ENCODE measurements at places on chromosomes 5 and 9.

DNA sequence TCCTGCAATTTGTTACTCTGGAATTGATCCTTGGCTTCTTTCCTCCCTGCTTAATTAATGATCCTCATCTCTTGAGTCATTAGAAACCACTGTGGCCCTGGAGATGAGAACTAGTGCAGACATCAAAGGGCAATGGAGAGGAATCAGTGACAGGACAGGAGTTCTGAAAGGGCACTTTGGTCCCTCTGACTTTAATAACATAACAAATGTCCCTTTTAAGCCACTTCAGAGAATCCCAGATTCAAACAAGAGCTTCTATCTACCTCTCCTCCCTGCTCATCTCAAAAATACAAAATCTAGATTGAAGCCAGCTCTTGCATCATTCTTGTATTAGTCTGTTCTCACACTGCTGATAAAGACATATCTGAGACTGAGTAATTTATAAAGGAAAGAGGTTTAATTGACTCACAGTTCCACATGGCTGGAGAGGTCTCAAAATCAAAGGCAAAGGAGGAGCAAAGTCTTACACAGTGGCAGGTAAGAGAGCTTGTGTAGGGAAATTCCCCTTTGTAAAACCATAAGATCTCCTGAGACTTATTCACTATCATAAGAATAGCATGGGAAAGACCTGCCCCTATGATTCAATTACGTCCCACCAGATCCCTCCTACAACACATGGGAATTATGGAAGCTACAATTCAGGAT is 139.1 kb downstream of the PLPPR1 start:
- no peak for DNase-seq

- DNase-seq: no peak
Observed at GRCh38 chr9:87602933-87603643, 105.4 kb downstream of the DAPK1 start.

DNA sequence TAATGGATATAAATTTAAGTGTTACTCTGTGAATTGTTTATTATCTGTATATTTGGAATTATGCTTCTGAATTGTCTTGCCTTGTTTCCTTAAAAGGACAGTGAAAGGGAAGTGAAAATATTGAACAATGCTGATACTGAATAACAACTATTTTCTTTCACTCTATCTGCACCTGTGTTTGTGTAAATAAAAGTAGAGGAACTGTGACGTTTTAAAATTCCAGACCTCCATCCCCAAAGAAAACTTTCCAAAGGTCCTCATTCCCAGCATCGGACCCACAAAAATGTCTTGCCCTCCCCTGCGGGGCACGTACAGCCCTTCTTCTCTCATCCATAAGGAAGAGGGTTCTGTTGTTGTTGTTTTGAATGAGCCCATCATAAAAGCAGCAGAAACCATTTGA is 100.0 kb downstream of the NLN start:
- no peak for DNase-seq

GRCh38 chr5:75588666-75589065 is 22.6 kb upstream of the ANKDD1B start:
- DNase-seq: no peak

GRCh38 chr5:6902597-6902996 is 189.4 kb downstream of the TENT4A start:
- DNase-seq: no peak

- no peak for DNase-seq
Observed at GRCh38 chr5:110323832-110324231, 402.6 kb downstream of the TMEM232 start.

GRCh38 chr9:123234853-123235252 is 33.5 kb downstream of the STRBP start:
- no peak for DNase-seq

GRCh38 chr5:61732796-61733195 is 400.7 kb downstream of the ZSWIM6 start:
- no peak for DNase-seq

DNA sequence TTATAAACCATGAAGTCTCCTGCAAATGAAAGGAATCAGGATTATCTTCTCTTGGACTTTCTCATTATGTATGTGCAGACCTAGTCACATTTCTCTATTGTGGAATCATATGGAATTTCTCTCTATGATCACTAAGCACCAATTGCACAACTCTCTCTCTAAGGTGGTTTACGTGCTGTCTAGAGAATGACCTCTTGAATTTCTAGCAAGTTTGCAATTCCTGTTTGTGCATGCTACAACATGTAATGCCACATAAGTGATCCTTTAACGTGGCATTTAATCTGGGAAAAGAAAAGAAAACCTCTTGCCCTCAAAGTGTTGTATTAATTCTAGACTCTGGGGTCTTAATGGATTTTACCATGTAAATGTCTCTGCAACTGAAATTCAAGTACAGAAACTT is 5.0 kb upstream of the PPP2R2B start:
- DNase-seq: no peak

DNA sequence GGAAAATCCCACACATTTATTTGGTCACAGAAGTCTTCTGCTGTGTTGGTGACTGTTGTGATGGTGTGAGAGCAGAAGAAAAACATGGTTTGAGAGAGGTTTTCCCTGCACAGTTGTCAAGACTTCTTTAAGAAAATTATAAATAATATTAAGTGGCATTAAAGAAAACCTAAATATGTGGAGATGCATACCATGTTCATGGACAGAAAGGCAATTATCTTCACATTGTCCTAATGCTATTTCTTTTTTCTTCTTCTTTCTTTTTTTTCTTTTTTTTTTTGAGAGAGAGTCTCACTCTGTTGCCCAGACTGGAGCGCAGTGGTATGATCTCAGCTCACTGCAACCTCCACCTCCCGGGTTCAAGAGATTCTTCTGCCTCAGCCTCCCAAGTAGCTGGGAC is 24.3 kb upstream of the ERGIC1 start:
- DNase-seq: no peak

- DNase-seq: no peak
Observed at GRCh38 chr5:172005708-172006320, 624 bp downstream of the FBXW11 start.
